ENCODE measurements at places on chromosomes 13 and 19.

GRCh38 chr13:38824342-38824741, 137.5 kb downstream of the FREM2 start:
- DNase-seq: no peak

- DNase-seq: no peak
Measured at GRCh38 chr19:21566073-21566472, 60.7 kb downstream of the ZNF429 start.

- DNase-seq: no peak
Measured at GRCh38 chr19:2164020-2164998, 576 bp downstream of the DOT1L start.

- peak; percentile 10 for DNase-seq
Measured at GRCh38 chr13:92315265-92315664, 911.3 kb upstream of the GPC6 start.

GRCh38 chr13:112069061-112069844, 2.3 kb downstream of the SOX1 start:
- no peak for DNase-seq

GRCh38 chr19:51531349-51532315, at the start of gene SIGLEC6:
Gene SIGLEC6, minus strand, starts transcription at chr19:51531670. Its CDS starts 22 bp downstream, at chr19:51531648.
- no peak for DNase-seq

- DNase-seq: no peak
Measured at GRCh38 chr19:17156947-17157302, 58.2 kb upstream of the USE1 start.

- no peak for DNase-seq
Measured at GRCh38 chr19:45382426-45382825, 12.1 kb upstream of the ERCC2 start.

GRCh38 chr19:40253611-40254092, 27.2 kb upstream of the CCNP start:
- DNase-seq: no peak

GRCh38 chr19:18119717-18120105, 22.1 kb downstream of the MAST3 start:
- DNase-seq: no peak

DNA sequence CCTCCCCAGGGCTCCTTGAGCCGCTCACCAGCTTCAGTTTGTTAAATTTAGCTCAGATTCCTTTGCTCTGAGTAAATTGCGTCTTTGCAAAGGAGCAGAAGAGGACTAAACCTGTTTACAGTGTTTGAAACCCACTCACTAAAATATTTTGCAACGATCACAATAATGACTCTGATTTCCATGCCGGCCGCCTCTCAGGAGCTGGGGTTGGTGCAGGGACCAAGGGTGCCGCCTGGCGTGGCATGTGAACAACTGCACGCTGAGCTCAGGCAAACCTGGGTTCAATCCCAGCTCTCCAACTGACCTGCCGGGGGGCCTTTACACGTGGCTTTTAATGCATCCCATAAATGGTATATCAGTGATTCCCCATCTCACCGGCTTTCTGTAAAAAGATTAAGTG, 68.7 kb upstream of the CACNA1A start:
- DNase-seq: no peak

GRCh38 chr19:1999856-2000515, 15.5 kb downstream of the BTBD2 start:
- DNase-seq: no peak

DNA sequence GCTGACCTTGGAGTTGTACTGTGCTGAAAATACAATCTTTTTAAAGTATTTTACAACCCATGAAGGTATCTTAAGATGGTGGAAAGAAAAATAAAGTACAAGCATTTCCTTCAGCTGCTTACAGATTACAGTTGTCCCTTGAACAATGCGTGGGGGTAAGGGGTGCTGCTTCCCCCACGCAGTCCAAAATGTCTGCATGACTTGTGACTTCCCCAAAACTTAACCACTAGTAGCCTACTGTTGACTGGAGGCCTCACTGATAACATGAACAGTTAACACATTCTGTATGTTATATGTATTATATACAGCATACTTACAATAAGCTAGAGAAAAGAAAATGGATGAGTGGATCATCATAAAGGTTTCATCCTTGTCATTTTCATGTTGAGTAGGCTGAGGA, 45.3 kb upstream of the ZNF599 start:
- no peak for DNase-seq

GRCh38 chr13:39976481-39976880, 321.0 kb downstream of the COG6 start:
- DNase-seq: no peak

GRCh38 chr13:64718116-64718515, 2512.0 kb downstream of the PCDH9 start:
- DNase-seq: no peak

DNA sequence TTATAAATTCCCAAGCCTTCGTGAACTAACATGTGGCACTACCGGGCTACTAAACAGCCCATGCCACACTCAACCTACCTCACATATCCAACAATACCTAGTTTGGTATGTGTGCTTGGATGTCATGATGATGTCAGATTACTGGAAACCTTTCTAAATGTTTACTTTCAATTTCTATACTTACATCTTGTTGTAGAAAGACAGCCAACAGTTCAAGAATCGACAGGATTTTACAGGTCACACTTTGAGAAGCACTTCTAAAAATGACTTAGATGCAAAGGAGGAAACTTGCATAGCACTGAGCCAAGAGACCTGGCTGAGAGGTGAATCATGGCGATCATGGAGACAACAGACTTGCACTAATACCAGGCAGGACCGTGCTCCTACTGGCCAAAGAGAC, 209.9 kb downstream of the COL4A1 start:
- DNase-seq: no peak

- DNase-seq: no peak
Measured at GRCh38 chr19:40081411-40081810, 9.3 kb downstream of the ZNF780A start.

DNA sequence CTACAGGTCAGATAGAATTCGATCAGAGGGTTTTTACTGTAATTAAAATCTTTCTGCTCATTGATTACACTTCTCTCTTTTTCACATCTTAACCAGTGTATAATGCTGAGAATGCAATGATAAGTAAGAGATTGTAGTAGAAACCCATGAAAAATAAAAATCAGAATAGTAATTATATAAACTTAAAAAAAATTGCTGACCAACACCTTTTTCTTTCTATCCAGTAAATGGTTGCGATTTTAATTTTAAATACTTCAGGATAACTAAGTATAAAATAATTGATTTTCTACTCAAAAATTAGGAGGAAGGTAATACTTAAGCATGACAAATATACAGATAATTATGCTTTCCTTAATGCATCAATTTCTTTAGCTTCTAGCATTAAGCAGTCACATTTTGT, 910.6 kb upstream of the GPC6 start:
- no peak for DNase-seq

DNA sequence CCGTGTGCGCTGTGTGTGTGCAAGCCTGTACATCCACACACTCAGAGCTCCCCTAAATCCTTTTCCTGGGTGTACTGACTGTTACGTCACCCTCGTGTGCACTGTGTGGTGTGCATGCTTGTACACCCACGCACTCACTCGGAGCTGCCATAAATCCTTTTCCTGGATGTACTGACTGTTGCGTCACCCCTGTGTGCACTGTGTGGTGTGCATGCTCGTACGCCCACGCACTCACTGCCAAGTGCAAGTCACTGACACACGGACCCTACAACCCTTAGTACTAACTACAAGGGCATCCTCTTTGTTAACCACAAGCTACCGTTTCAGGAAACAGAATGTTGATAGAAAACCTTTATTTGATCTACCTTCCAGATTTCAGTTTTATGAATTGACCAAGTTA, 983.4 kb downstream of the EFNB2 start:
- no peak for DNase-seq

DNA sequence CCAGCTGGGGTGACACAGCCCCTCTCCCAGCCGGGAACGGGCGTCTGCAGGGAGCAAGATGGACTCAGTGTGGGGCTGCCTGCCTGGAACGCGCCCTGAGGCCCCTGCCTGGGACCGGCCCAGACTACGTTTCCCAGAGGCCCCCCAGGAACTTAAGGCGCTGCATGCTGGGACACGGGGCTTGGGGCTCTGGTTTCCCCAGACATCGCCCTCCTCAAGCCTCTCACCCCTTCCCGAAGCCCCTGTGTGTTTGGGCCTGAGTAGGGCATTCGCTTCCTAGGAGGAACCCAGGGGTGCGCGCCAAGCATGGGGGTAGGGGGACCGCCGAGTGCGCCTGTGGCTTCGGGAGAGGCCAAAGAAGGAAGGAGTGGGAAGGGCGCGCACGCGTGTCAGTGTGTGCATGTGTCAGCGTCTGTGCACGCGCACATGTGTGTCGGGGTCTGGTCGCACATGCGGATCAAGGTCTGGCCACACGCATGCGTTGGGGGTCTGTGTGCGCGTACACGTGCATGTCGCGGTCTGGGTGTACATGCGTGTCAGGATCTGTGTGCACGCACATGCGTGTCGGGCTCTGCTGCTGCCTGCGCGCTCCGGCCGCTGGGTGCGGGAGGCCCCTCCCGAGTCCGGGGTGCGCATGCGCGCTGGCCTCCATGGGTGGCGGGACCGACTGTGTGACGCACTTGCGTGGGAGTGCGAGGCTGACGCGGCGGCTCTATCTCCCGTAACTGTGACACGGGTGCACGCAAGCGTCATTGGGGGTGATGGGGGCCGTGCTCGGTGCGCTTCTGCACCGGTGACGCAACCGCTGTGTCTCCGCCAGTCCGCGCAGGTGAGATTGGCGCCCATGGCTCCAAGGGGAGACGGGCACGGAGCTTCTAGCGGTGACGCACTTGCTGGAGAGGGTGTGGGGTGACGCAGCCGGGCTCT, 16.2 kb downstream of the ZNF331 start:
- DNase-seq: peak; percentile 10

DNA sequence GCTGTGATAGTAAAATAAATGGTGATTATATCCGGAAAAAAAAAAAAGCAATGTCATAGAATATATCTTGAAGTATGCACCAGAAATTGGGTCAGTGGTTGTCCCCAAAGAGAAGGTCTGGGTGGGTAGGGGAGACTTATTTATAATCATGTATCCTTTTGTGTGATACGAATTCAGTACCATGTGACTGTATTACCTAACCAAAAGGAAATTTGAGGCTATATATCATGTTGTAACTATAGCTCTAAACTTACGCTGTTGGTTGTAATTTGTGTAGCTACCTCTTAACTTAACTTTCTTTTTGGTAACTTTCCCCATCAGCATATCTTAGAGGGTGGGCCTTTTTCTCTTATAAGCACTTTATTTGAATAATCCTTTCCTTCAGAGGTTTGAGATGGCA, 25.2 kb upstream of the KCTD4 start:
- no peak for DNase-seq

DNA sequence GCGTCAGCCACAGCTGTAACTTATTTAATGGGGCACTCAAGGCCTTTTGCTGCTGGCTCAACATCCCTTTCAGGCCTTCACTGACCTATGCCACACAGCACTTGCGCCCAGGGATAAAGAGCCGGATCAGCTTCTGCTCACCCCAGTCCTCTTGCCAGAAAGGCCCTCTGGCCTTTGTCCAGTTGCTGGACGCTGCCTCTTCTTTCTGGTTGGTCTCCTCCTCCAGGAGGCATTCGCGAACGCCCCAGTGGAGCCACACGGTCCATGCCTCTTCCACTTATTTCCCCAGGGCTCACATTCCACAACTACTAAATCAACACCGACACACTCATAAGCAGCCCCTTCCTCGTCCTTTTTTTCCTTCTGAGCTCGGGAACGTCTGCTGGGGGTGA, 3.7 kb upstream of the ZNF329 start:
- peak; percentile 13 for DNase-seq

GRCh38 chr13:48489666-48490065, 43.2 kb downstream of the RCBTB2 start:
- DNase-seq: no peak

- DNase-seq: no peak
Measured at GRCh38 chr19:52296400-52296772, 583 bp upstream of the ZNF480 start.

- no peak for DNase-seq
Measured at GRCh38 chr19:30276011-30276882, 95.9 kb upstream of the ZNF536 start.

DNA sequence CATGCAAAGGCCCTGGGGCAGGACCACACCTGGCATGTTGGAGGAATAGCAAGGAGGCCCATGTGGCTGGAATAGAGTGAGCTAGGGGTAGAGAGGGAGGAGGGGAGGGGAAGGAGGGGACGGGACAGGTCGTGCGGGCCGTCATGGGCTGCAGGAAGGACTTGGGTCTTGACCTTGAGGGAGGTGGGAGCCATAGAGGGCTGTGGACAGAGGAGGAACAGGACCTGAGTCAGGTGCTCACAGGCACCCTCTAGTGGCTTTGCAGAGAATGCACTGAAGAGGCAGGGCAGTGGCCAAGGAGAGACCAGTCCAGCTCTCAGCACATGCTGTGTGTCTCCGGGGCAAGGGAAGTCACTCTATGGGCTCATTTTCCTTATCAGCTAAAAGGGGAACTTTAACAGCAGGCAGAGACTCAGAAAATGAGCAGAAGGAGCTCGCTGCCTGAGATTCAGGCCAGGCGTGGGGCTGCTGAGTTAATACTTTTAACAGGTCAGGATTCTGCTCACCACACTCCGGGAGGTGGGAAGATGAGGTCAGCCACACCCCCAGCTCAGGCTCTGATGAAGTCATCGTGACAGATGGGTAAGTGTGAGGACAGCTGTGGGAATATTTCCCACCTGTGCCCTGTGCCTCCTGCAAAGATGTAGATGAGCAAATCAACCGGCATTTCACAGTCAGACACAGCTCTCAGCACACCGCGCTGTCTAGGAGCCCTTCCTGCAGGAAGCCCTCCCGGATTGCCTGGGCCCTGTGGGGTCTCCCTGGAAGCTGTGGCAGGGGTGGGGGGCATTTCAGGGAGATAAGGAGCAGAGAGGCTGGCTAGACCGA, 6.0 kb upstream of the TNFAIP8L1 start:
- peak; percentile 71 for DNase-seq

DNA sequence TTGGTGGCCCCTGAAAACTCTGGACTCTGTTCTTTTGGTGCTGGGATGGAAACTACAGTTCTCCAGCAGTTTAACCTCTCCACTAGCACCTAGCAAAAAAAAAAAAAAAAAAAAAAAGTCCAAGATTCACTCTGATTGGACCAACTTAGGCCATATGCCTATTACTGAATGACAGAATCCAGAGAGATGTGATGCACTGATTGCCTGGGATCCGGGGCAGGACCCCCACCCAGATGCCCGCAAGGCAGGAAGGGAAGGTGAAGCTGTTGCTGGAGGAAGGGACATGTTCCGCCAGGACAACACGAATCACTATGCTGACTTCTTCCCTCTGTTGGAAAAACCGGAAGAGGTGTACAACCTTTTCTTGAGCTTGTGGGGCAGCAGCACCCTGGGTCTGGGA, 152.5 kb upstream of the ZNF536 start:
- no peak for DNase-seq
